ENCODE measurements at places on chromosomes 1 and 21. TPM values are rescaled to one million over a fixed set of nuclear protein-coding genes. Genes with fewer than 3 reads are reported as not detected.

The OR2T35 gene
- total RNA-seq: not detected

The MRTO4 gene
- total RNA-seq: 37.9 TPM

The TNFRSF8 gene
- total RNA-seq: 0.22 TPM

The GBP6 gene
- not detected for total RNA-seq
